A549 treated with CORT108297 at 1 μM for 4 hours (cell line): ENCODE measurements at places on chromosomes 13 and 19. TPM values are rescaled to one million over a fixed set of nuclear protein-coding genes. Genes with fewer than 3 reads are reported as not detected.

Gene DOCK6
- 7.6 to 10.7 TPM (median 8.8 TPM) in 5 replicates for total RNA-seq

Gene ZNF582
- total RNA-seq: 0.78 to 1.4 TPM (median 0.84 TPM) in 5 replicates

Gene MCEMP1
- not detected in 5 replicates for total RNA-seq

Gene MBD3L3
- total RNA-seq: not detected in 5 replicates

Gene TEX101
- total RNA-seq: not detected in 5 replicates

Gene PALM3
- total RNA-seq: 1.6 to 2.6 TPM (median 2.2 TPM) in 5 replicates
